ENCODE measurements at places on chromosomes 6 and 20.
A peak's percentile ranks its signal among the peaks of the same experiment; 100 is the strongest.

GRCh38 chr20:52295556-52295955 is 104.0 kb upstream of the ZFP64 start:
- DNase-seq = no peak

DNA sequence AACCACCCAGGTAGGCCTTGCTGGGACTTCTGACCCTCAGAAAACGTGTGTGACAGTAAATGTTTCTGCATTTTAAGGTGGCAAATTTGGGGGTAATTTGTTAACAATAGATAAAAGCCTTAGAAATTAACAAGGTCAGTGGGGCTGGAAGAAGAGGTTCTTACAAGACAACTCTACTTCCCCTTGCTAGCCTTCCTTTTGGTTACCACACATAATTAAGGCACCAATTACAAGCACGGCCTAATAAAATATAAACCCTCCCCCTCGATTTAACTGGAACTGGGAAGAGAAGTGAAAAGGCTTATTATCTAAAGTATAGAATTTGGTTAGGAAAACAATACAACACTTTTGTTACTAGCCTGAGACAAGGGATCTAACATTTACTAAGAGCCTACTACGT is 38.8 kb downstream of the ELOVL5 start:
- DNase-seq = no peak

DNA sequence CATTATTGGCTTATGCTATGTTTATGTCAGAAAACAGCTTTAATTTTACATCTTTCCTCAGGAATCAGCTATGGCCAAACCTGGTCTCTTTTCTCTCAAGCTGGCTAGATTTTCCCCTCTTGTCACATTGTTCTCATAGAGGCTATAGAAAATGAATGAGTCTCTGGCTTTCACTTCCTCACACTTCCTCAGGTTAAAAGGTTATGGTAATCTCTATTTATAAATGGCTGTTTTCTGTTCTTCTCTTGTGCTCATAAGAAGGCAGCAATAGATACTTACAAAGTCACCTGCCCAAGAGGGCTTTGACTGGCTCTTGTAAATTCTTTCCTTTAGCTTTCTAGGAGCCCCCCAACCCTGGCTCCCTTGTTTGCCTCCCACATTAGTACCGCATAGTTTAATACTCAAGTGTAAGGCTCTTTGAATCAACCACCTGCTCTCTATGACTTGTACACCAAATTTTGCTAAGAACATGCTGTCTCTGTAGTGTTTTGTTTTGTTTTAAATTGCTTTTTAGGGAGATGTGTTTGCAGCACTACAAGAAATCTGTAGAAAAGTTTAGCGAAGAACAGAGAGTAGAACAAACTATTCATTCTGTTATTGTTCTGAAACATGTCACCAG is 897.4 kb upstream of the CITED2 start:
- no peak for DNase-seq

DNA sequence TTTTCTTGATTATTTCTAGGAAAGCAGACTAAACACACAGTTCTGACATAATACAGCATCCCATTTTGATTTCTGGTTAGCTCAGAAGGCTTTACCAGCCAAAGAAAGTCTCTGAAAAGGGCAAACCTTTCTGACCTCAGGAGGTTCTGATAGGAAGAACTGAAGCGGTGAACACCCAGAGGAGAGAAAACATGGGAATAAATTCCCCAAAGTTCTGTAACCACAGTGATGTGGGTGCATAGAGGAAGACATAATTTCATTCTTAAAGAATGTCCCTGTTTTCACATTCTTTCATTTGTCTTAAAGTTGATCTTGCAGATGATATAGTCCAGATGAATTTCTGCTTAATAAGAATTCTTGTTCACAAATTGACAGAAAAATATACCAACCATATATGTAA is 60.3 kb downstream of the RSPO3 start:
- no peak for DNase-seq

- no peak for DNase-seq
Observed at GRCh38 chr6:159892053-159892452, 1.3 kb downstream of the MAS1 start.

DNA sequence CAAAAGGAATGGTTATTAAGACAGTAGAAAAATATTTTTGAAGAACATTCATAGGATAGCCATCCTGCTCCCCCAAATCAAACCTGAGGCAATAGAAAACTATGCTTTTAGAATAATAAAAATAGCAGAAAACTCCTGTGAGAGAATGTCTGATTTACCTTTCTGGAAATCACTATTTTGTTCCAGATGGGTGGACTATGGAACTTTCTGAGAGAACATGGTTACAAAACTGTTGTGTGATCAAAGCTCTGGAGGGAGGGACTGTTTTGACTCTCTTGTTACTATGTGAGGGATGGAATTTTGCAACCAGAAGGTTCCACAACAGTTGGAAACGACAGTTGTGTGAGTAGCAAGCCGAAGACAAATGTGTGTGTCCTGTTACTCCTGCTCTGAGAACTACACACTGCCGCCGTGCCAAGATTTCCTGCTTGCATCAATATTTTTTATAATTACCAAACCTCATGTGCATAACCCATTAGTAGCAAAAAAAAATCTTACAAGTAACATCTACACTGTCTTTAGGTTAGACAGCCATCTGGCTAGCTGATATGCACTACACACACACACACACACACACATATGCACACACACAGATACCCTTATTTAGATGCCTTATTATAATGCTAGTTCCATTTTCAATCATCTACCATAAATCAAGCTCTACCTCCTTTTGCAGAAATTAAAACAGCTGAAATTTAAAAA is 11.0 kb upstream of the HIVEP1 start:
- DNase-seq = no peak

DNA sequence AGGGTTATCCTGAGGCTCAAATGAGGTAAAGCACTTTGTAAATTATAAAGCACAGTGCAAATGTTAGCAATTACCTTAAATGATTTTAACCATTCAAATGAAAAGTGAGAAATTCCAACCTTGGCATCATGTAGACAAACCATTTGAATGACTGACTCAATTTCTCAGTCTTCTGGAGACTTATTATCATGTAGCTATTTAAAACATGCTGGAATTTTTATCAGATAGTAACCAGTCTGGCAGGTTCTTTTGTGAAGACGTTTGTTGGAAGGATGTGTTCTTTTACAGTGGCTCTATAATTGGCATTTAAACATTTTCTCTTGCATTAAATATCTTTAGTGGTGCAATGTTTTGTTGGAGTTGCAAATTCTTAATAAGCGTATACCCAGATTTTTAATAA is 386.6 kb downstream of the NKAIN2 start:
- no peak for DNase-seq

DNA sequence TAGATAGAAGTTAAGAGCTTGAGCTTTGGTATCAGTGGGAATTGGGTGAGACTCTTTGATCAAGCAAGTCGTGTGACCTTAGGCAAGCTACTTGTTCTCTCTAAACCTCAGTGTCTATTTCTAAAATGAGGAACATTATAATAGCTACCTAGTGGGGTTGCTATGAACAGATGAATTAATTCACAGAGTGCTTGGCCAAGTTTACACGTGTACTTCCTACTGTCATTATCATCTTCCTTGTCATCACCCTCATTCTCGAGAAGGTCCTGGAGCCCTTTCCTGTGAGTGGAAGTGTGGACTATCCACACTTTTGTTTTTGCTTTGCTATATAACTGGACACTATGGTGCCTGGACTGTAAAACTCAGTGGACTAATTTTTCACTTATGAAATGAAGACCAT is 64.0 kb downstream of the BCKDHB start:
- no peak for DNase-seq

- DNase-seq = no peak
Observed at GRCh38 chr6:144098993-144099392, 3.6 kb upstream of the SF3B5 start.

- peak; percentile 87 for DNase-seq
Observed at GRCh38 chr6:165308926-165309731, at the start of gene C6orf118. TSS of gene C6orf118 (minus strand) at chr6:165309605. CDS start at chr6:165309586, 19 bp downstream.

GRCh38 chr20:57281900-57282299 is 15.5 kb upstream of the BMP7 start:
- no peak for DNase-seq

DNA sequence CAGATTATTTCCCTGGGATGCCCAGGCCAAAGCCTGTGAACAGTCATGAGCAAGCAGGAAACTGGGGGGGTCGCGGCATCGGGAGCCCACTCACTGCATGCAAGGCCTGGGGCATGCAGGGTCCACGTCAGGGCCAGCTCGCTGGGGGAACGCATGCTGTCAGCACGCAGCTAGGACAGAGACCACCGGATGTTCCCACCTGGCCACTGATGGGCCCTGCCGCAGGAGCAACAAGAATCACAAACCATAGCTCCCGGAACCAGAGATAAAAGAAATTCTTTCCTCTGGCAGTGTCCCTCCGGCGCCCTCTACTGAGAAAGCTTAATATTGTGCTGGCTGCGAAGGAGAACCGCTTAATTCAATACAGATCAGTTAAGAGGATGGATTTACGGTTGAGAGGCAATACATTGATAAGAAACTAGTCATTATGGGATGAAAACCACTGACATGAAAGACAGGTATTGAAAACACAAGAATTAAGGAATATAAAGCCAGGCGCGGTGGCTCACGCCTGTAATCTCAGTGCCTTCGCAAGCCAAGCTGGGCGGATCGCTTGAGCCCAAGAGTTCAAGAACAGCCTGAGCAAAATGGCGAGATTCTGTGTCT is 32.6 kb downstream of the C6orf15 start:
- DNase-seq = peak; percentile 63

- DNase-seq = no peak
Observed at GRCh38 chr20:11918391-11918845, 725 bp downstream of the BTBD3 start.

DNA sequence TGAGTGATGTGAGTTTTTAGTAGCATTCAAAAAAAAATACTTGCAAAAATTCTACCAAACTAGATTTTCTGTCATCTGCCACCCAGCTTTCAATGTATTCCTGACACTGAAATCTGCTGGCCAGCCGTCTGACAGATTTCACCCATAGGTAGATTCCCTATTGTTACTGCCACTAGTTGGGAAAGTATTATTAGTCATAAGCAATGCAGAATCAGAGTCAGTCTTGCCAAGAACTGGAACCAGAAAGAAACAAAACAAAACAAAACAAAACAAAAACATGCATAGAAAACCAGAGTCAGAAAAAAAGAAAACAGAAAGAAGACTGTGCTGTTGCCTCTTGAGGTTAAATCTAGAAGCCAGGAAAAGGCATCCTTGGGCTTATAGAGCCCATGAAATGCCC is 293.1 kb upstream of the KCNQ5 start:
- no peak for DNase-seq

DNA sequence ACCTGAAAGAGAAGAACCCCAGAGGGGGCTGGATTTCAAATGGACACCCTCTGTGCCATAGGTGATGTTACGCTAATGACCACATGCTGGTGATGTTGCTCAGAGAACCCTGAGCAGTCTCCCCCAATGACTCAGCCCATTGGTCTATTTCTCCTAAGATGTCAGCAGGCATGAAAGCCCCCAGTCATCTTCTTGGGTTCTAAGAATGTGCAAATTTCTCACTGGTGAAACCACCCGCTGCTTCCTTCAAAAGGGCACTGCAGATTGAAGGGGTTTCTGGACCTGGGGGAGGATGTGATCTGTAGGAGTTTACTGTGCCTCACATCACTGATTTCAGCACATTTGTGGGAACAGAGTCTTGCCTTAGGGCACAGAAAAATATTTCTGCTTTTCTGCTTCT is 298.4 kb upstream of the MOCS1 start:
- no peak for DNase-seq

DNA sequence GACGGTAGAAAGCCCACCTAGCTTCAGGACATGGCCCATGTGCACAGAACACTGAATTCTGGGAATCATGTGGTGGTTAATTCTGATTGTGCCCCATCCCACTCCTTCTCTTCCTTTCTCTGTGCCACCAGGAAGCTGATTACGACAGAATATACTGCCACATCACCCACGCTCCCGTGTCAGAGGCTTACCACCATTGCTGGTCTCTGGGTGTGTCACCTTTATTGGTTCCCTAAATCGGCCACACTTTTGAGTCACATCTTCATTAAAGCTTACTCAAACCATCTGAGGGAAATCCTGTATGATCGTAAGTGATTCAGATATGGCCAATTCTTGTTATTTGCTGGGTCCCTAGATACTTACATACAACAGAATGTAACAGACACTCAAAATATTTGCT is 3.1 kb downstream of the TRMT6 start:
- no peak for DNase-seq

GRCh38 chr6:158825038-158825950 is 6.1 kb upstream of the EZR start:
- no peak for DNase-seq

GRCh38 chr20:23231561-23232218 is 118.9 kb upstream of the NXT1 start:
- no peak for DNase-seq

GRCh38 chr6:7615611-7616383 is 25.8 kb downstream of the SNRNP48 start:
- peak; percentile 55 for DNase-seq

- no peak for DNase-seq
Observed at GRCh38 chr20:49386848-49387580, 95.5 kb downstream of the KCNB1 start.

DNA sequence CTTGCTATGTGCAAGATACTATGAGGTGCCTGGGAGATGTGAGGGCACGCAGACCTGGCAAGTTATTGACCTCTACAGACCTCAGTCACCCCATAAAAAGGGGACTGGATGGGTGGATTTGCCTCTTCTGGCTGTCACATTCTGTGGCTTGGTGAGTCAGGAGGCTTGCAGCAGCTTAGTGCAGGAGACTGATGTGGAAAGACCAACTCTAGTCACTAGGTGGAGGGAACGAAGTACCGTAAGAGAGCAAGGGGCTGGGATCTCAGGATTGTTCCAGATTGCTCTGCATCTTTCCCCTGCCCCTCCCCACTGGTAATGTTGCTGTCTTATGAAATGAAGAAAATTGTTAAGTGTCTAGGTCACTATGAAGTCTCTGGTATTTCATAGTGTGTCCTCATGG is 3.3 kb downstream of the MAPRE1 start:
- no peak for DNase-seq

- DNase-seq = no peak
Observed at GRCh38 chr6:166461821-166462460, 79.2 kb upstream of the MPC1 start.

DNA sequence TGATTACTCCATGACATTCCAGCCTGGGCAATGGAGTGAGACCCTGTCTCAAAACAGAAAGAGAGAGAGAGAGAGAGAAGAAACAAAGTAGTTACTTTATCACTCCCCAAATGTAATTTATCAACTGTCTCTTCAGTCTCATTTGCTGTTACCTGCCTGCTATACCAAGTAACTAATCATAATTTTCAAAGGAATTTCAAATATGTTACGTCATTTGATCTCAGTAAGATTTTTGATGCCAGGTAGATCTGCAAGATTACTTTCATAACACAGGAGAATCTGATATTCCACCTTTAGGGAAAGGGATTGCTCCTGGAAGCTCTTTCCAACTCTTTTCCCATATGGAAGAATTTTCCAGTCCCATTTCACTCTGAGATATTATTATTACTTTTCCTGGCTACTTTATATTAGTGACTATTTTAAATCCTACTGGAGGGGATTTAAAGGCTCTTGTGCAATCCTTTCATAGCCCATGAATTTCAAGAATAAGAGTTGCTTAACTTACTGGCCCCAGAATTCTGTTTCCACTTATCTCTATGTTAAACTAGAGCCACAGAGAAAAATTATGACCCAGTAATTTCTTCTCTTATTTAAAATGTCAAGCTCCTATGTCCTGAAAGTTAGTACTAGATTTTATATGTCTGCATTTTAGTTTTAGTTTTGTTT is 390.2 kb upstream of the FLRT3 start:
- DNase-seq = no peak

- DNase-seq = no peak
Observed at GRCh38 chr20:32749914-32750637, 6.8 kb upstream of the COMMD7 start.

- no peak for DNase-seq
Observed at GRCh38 chr6:154974485-154975149, 20.5 kb upstream of the TIAM2 start.

All from right renal pelvis (tissue), 4 donors.